ENCODE measurements at places on chromosomes 5 and 9. TPM values are rescaled to one million over a fixed set of nuclear protein-coding genes. Genes with fewer than 3 reads are reported as not detected.

CTXN3 gene
- not detected for total RNA-seq

SPATA31A3 gene
- not detected for total RNA-seq

CCDC69 gene
- total RNA-seq = 36.0 TPM

OR13C3 gene
- not detected for total RNA-seq

DOK3 gene
- total RNA-seq = 12.8 TPM

SOHLH1 gene
- not detected for total RNA-seq

RNF183 gene
- 5.3 TPM for total RNA-seq

All from mucosa of gallbladder (tissue), 1 donor.